ENCODE measurements at places on chromosomes 2 and 18.

DNA sequence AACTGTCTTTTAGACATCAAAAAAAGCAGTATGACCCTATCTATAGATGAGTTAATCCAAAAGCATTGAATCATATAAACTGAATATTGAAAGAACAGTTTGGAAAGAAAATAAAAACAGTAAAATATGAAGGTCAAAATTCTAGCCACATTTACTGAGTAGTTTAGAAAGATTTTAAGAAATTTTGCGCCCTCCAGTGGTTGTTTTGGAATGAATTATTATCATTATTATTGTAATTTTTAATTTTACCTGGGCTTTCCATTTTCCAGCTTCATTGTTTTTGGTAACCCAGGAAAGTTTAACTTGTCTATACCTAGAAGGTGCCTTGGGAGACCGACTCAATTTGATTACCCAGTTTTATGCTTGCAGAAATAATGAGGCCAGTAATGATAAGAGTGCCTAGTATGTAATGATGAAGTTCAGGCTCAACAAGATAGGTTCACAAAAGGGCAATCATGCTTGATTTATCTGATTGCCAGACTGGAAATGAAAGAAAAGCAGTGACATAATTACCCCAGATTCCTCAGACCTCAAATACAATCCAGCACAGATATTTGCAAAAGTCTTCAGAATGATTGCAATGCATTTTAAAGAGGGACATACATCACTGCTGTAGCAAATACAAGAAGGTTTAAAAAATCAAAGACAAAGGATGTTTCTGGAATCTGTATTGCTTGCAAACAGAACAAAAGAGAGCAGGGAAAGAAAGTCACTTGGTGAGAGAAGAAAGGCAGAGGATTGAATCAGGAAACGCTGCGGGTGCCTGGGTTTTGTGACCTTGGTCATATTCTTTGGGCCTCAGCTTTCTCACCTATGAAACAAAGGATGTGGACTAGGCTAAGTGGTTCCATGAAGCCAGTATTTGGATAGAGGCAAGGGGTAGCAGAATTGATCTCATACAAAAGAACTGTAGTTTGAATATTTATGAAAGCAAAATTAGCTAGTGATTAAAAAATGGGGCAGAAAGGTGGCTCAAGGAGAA, 153.8 kb downstream of the MAP2 start:
- DNase-seq: no peak

GRCh38 chr2:229543176-229543873, 171.0 kb downstream of the DNER start:
- no peak for DNase-seq

GRCh38 chr2:15940661-15941480, 521 bp downstream of the MYCN start:
- DNase-seq: no peak

DNA sequence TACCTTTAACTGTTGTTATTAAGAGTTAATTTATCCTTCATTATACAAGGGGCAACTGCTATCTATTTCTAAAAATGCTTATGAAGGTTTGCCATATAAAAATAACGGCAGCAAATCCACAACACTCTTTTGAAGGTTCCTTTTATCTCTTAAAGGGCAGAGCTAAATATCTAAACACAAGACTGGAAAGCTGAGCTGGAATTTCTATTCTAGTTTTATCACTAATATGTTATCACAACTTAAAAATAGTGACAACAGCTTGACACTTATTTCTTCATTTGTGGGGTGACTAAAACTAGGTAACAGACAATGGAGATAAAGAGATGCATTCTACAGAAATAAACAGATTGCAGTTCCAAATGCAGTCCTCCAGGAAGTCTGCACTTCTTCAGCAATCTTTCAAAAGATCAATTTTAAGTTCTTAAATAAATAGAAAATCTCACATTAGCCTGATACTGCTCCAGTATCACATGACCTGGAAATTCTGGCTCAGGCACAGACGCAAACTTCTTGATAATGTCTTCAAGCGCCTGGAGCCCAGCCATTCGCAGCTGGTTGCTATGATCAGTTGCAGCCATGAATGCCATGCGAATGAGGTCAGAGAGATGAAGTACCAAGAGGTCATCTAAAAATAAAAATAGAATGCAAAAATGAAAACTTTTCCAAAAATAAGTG, 54.0 kb upstream of the STRN start:
- DNase-seq: no peak

DNA sequence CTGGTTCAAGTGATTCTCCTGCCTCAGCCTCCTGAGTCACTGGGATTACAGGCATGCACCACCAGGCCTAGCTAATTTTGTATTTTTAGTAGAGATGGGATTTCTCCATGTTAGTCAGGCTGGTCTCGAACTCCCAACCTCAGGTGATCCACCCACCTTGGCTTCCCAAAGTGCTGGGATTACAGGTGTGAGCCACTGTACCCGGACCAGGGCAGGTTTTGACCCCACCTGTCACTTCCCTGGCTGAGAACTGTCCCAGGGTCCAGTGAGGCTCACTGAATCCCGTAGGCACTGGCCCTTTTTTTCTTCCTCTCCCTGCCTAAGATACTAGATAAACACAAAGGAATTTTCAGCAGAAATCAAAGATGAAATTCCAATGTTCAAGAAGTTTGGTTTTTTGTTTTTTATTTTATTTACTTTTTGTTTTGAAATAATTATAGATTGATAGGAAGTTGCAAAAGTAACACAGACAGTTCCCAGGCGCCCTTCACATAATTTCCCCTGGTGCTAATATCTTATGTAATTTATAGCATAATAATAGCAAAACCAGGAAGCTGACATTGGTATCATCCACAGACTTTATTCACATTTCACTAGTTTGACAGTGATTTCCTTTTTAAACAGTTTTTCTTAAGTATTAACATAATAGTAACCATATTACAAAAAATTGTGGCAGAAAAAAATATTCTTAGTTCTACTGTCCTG, 52.4 kb upstream of the B3GNT7 start:
- DNase-seq: no peak

- DNase-seq: no peak
Measured at GRCh38 chr18:7234091-7234490, 3.2 kb downstream of the LRRC30 start.

DNA sequence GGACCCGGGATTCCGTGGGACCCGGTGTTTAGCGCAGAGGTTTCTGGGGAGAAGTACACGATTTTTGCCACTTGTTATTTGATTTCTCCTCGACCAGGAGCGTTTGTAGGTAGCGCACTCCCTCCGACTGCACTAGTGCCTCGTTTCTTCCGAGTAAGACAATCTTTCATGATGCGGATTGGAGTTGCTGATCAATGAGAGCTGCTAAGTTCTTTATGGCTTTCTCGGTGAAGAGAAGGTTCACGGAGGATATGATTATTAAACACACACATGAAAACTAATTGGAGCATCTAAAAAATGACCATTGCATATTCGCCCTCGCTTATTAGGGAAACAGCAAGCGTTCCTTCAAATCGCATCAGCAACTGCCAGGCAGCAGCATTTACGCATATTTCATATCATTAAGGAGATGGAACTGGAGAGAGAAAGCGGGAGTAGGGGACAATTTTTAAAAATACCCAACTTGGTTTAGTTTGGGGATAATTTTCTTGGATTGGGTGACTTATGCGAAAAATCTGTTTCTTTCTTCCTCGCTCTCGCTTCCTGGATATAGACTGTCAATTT, 616 bp downstream of the EML6 start:
- no peak for DNase-seq

- DNase-seq: no peak
Measured at GRCh38 chr2:164898475-164898874, 56.9 kb downstream of the SLC38A11 start.

DNA sequence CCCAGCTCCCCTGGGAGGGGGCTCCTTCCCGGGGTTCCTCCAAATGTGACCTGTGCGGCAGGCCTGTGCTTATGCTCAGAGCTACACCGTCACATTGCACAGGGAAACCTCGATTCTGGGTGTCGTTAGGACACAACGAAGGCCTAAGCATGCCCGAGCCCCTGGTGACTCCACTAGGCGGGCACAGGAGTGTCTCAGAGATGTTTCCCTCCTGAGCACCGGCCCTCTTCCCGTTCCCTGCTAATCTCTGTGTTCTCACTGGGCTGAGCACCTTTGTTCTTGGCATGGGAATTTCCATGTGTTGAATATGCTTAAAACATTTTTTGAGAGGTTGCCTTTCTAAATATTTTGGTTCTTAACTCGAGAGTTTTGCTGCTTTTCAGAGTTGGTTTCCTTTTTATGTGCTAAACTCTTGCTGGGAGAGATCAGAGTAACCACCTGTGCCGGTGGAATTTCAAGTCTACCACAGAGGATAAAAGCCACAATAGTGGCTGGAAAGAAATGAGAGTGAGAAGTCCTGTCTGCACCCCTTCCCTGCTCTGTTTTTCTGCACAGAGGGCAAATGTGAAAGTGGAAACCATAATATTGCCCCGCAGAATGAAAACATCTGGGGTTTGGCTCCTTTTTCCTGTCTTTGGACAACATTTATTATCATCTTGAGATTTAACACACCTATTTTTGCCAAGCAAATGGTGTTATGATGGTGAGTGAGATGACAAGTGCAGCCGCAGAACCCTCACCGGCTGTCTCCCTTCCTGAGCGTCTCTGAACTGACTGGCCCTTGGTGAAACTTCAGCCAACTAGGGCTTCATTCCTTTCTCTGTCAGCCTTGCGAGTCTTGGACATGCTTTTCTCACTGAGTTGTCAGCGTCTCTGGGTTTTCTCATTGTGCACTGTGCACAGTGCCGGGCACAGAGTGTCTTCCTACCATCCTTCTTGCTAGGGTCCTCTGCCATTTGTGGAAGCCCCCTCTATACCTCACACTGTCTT, 154.1 kb downstream of the VAPA start:
- DNase-seq: no peak

- no peak for DNase-seq
Measured at GRCh38 chr2:105820691-105821090, 76.0 kb downstream of the NCK2 start.

DNA sequence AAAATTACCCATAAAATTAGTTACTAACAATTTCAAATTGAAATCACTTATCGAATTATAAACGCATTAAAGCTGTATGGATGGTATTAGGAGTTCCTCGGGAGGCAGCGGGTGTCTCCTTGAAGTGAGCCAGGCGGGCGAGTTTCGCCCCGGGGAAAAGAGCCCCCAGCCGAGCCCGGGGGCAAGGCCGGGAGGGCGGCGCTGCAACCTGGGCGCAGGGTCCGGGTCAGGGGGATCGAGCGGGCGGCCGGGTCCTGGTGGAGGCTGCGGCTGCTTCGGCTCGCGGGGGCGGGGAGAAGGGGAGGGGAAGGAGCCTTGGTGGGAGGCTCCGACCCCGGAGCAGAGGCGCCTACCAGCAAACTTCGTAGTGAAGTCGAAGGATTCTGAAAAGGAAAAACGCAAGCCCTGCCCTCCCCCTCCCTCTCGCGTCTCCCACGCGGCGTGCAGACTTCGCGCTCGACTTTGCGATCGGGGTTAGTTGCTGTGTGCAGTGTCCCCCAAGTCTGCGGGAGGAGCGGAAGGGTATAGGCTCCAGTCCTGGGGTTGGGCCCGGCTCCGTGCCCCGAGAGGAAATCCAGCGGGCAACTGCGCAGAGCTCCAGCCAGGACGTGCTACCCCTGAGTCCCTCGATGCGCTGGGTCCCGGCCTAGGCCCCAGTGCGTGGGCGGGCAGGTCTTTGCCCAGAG, 140.8 kb downstream of the MEIS1 start:
- DNase-seq: peak; percentile 73

- peak; percentile 78 for DNase-seq
Measured at GRCh38 chr2:68828887-68829708, 42.1 kb downstream of the BMP10 start.

DNA sequence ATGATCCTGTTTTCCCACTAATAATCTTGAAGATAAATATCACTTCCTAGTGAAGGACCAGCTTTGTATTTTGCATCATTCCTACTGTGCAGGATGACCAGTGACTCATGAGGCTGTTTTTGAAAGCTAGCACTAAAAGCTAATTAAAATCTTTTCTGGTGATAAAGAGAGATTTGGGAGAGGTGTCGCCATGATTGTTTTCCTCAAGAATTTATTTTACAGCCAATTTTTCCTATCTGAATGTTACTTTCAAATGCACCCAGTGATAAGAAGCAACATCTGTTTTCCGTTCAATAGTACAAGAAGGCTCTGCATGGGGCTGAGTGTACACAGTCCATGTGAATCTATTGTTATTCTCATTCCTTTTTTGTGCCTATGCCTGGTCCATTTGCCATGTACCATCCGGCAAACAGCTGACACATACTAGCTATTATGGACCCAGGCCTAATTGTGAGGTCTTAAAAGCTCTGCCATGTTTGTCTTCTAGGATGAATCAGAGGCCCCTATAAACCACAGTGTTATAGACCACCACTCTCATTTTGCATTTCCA, 28.4 kb downstream of the MEIS1 start:
- DNase-seq: no peak

DNA sequence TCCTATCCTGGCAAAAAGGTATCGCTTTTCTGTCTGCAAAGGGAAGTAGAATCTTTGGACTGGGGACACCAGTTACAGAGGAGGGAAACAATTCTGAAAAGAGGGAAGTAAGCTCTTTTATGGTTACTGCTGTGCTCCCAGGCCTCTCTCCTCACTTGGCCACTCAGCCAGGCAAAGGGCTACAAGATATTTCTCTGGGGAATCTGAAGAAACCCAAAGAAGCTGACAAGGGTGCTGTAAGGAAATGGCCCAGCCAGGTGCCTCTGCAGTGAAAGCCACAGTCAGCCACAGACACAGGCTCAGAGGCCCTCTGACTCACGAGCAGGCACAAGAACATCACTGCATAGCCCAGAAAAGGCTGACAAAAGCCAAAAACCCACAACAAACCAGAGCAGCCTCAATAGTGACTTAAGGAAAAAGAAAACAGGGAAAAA, 5.8 kb downstream of the HDLBP start:
- DNase-seq: no peak
